Mesothelial cell of epicardium (in vitro differentiated cells): ENCODE measurements at places on chromosomes 13 and 19. TPM values are rescaled to one million over a fixed set of nuclear protein-coding genes. Genes with fewer than 3 reads are reported as not detected.

DNA sequence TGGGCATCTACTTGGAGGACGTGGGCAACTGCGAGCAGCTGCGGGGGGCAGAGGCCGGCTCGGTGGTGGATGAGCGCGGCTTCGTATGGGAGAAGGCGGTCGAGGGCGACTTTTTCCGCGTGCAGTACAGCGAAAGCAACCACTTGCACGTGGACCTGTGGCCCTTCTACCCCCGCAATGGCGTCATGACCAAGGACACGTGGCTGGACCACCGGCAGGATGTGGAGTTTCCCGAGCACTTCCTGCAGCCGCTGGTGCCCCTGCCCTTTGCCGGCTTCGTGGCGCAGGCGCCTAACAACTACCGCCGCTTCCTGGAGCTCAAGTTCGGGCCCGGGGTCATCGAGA, 10.3 kb upstream of the STRN4 start:
- H3K4me3 ChIP-seq: no peak overlapping the region
- H3K36me3 ChIP-seq: peaks cover 14% of the 10 kb centered on the region
- no peaks in the 10 kb centered on the region for H3K27me3 ChIP-seq
- DNase-seq: no peak
- no peak overlapping the region for H3K27ac ChIP-seq
- peaks cover 4% of the 10 kb centered on the region for H3K4me1 ChIP-seq

DNA sequence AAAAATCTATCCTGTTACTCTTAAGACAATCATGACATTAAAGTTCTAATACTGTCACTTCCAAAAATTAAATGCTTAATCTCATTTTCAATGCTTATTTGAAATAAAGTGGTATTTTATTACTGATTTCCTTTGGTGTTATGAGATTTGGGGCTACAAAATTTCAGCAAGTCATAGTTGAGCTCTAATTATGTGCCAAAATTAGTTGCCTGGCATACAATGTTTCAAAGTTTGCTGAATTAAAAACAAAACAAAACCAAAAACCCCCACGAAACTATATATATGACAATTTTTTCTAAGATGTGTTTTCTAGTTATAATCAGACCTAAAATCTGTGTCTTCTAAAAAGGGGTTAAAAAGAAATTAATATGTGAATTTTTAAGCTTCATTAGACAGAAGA, 62.2 kb downstream of the KCNRG start:
- no peaks in the 10 kb centered on the region for H3K27me3 ChIP-seq
- no peak for DNase-seq
- H3K4me3 ChIP-seq: no peak overlapping the region
- H3K4me1 ChIP-seq: peaks cover 19% of the 10 kb centered on the region
- no peaks in the 10 kb centered on the region for H3K36me3 ChIP-seq

DNA sequence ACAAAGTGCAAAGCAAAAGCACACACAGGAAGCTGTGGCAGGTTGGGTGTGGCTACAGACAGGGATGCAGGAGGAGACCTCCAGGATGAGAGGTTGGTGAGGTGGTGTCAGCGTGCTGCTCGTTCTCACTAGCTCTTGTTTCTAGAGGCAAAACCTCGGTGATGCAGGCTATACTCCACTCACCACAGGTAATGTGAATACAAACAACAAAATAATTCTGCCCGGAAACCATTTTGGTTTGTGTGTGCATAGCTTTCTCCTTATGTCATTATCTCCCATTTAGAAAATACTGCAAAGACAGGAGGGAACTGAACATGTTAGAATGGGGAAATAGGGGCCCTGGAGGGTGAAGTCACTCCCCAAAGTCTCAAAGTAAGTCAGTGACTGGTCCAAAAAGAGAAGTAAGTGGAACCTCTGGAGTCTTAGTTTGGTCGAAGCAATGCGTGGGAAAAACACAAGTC, 9.4 kb downstream of the LCP1 start:
- no peak for DNase-seq
- H3K36me3 ChIP-seq: no peaks in the 10 kb centered on the region
- no peaks in the 10 kb centered on the region for H3K27me3 ChIP-seq
- H3K4me1 ChIP-seq: peaks cover 20% of the 10 kb centered on the region
- no peak overlapping the region for H3K27ac ChIP-seq
- no peak overlapping the region for H3K4me3 ChIP-seq

- H3K27me3 ChIP-seq: no peaks in the 10 kb centered on the region
- DNase-seq: no peak
- H3K4me3 ChIP-seq: no peak overlapping the region
- H3K4me1 ChIP-seq: no peaks in the 10 kb centered on the region
- H3K27ac ChIP-seq: no peak overlapping the region
Measured at GRCh38 chr19:18465214-18465963, 27.5 kb upstream of the ISYNA1 start.

Gene PRR19
- total RNA-seq: 1.3 to 2.0 TPM (median 1.7 TPM) in 3 replicates

Gene WASF3
- 18.0 to 19.4 TPM (median 18.9 TPM) in 3 replicates for total RNA-seq

DNA sequence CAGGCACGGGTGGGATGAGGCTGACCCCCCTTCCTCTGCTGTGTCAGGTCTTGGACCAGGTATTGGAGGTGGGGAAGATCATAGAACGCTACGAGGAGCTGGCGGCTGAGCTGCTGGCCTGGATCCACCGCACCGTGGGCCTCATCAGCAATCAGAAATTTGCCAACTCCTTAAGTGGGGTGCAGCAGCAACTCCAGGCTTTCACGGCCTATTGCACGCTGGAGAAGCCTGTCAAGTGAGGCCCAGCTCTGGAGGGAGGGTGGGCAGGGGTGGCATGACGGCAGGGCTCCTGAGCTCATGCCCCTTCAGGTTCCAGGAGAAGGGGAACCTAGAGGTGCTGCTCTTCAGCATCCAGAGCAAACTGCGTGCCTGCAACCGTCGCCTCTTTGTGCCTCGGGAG, 35.3 kb downstream of the SPTBN4 start:
- H3K36me3 ChIP-seq: no peaks in the 10 kb centered on the region
- DNase-seq: no peak
- no peaks in the 10 kb centered on the region for H3K4me1 ChIP-seq

DNA sequence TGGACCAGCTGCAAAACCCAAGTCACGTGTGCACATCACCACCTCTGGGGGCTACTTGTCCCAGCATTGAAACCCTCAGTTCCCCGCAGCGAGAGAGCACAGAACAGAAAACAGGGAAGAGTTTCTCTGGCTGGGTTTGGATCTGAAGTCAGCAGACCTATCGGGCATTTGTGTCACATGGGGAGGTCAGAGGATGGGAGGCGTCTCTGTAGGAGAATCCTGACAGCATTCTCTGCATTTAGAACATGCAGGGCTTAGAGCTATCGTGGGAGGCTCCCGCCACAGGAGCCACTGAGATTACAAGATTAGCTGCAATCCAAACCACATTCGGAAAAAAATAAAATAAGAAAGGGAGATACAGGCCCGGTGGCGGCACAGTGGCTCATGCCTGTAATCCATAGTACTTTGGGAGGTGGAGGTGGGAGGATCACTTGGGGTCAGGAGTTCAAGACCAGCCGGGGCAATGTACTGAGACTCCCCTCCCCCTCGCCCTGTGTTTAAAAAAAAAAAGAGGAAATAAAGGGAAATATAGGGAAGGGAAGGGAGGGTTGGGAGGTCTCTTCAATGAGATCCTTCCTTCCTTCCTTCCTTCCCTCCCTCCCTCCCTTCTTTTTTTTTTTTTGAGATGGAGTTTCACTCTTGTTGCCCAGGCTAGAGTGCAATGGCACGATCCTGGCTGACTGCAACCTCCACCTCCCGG, 2.9 kb upstream of the TLE6 start:
- H3K27ac ChIP-seq: peak overlapping the region; percentile 81
- DNase-seq: no peak
- H3K4me3 ChIP-seq: peak overlapping the region; percentile 43

- H3K27me3 ChIP-seq: no peaks in the 10 kb centered on the region
- H3K27ac ChIP-seq: no peak overlapping the region
- no peak overlapping the region for H3K4me3 ChIP-seq
- no peak for DNase-seq
- H3K4me1 ChIP-seq: peaks cover 13% of the 10 kb centered on the region
Measured at GRCh38 chr19:10740798-10741197, 22.9 kb downstream of the DNM2 start.

DNA sequence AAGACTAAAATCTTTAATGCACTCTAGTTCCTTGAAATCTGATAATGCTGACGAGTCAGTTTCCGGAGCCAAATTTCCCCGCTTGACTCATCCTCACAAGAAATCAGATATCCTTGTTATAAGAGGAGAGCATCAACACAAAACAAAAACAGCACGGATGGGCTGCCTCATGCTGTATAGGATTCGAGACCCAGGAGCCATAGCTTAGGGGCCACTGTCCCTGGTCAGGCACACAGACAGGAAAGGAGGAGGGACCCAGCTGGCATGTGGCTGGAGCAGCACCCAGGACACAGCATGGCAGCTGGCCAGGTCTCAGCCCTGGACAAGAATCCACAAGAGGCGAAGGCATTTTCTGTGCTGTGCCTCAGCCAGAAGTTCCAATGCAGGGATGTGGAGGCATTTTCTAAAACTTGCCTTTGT, 110.2 kb upstream of the SPATA13 start:
- H3K27ac ChIP-seq: no peak overlapping the region
- no peak for DNase-seq

Gene AXL
- total RNA-seq: 60.0 to 61.0 TPM (median 60.6 TPM) in 3 replicates

Gene ZNF99
- total RNA-seq: not detected in 3 replicates

- peaks cover 30% of the 10 kb centered on the region for H3K36me3 ChIP-seq
- H3K4me1 ChIP-seq: peaks cover 8% of the 10 kb centered on the region
- no peak for DNase-seq
- no peaks in the 10 kb centered on the region for H3K27me3 ChIP-seq
- no peak overlapping the region for H3K4me3 ChIP-seq
Measured at GRCh38 chr19:45687599-45687998, 4.2 kb downstream of the SNRPD2 start.

DNA sequence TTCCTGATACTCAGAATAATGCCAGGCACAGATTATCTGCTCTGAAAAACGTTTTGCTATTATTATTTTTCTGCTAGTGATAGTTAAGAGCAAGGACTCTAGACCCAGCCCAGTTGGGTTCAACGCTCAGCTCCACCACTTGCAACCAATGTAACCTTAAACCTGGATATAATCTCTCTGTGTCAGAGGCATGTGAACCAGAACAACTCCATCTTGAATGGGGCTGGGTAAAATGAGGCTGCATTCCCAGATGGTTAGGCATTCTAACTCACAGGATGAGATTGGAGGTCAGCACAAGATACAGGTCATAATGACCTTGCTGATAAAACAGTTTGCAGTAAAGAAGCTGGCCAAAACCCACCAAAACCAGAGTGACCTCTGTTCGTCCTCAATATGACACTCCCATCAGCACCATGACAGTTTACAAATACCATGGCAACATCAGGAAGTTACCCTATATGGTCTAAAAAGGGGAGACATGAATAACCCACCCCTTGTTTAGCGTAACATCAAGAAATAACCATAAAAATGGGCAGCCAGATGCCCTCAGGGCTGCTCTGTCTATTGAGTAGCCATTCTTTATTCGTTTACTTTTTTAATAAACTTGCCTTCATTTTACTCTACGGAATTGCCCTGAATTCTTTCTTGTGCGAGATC, 13.6 kb downstream of the FAM187B start:
- no peak overlapping the region for H3K4me3 ChIP-seq
- DNase-seq: no peak
- H3K27me3 ChIP-seq: no peaks in the 10 kb centered on the region
- H3K36me3 ChIP-seq: no peaks in the 10 kb centered on the region
- no peak overlapping the region for H3K27ac ChIP-seq

GRCh38 chr19:22286151-22286810, at the start of gene ZNF729:
TSS of gene ZNF729 (plus strand) at chr19:22286441. CDS start at chr19:22286526, 85 bp downstream.
- H3K27ac ChIP-seq: no peak within 1 kb of the TSS
- H3K36me3 ChIP-seq: peaks cover 1% of the 10 kb centered on the region
- H3K4me3 ChIP-seq: no peak within 1 kb of the TSS

Gene FFAR2
- total RNA-seq: not detected in 3 replicates
